ENCODE measurements at places on chromosomes 12 and 14. TPM values are rescaled to one million over a fixed set of nuclear protein-coding genes. Genes with fewer than 3 reads are reported as not detected.

GRCh38 chr14:105161964-105162668 is 6.5 kb downstream of the JAG2 start:
- no peak for DNase-seq

DNA sequence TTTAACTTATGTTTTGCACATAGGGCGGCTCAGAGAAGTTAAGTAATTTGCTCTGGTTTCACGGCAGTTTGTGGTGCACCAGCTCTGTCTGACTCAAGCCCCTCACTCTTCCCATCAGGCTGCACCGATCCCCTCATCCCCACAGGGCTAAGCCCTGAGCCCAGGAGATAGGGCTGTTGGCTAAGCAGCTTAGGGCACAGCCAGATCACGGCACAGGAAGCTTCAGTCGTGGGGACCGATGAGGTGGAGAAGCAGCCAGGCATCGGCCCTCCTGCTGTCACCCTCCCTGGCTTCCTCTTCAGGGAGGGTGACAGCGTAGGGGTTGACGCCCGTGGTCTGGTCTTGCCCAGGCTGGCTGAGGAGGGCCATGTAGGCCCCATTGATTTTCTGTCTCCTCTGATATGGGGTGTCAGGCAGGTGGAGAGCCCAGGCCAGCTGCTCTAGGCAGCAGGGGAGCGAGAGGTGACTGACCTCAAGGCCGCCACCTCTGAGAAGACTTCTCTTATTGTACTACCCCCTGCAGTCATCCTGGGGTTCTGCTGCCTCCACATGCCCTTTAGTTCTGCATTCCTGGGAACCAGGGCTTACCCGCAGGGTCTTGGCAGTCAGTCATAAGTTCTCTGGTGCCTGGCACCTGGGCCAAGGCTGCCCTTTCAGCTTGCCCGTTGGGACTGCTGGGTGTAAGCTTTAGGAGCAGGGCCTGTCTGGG is 166.4 kb downstream of the TSPAN9 start:
- no peak for DNase-seq

GRCh38 chr14:68379510-68380328 is 413.1 kb downstream of the ZFP36L1 start:
- no peak for DNase-seq

SLC39A5 gene
- total RNA-seq = not detected

GRCh38 chr12:94269316-94269999 is 121.1 kb downstream of the PLXNC1 start:
- no peak for DNase-seq

DNA sequence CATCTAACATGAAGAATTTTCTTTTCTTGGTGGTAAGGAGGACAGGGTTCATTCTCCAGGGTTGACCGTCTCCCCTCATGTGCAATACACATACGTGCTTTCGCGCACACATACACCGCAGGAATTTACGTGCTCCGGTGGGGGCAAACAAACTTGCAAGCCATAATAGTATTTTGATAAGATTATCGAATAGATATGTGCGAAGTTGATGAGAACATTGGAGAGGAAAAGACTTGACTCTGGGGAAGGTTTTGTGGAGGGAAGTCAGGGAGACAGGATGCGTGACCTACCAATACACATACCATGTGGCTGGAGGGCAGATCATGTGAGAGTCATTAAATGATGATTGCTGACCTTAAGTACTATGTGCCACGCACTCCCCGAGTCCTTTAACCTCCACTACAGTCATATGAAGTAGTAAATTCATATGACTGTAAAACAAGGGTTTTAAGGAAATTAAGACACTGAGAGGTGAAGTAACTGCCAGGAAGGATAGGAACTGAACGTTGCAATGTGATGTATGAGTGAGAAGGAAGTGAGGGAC is 921 bp downstream of the RAD51B start:
- no peak for DNase-seq

KLHL33 gene
- 0.46 TPM for total RNA-seq

GUCY2C gene
- not detected for total RNA-seq

DNA sequence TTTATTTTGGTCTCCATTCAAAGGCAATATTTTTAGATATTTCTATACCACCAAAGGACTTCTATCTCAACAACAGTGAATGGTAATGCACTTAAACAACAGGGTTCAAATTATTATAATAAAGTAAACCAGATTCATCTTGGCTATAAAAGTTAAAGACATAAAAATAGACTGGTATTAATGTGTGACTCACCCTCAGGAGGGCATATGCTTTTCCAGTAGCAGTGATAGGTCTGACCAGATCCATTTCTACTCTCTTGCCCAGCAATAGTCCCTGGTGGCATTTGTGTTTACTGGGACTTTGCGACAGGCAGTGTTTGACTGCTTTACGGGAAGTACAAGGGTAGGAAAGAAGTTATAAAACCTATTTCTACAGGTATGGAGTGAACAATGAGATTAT is 353.2 kb upstream of the ATP2B1 start:
- DNase-seq = no peak

GRCh38 chr14:77542421-77543239 is 44.0 kb upstream of the ISM2 start:
- no peak for DNase-seq

GRCh38 chr12:107091989-107092641 is 1.2 kb downstream of the CRY1 start:
- DNase-seq = no peak

- no peak for DNase-seq
Observed at GRCh38 chr14:103832046-103832445, 15.3 kb downstream of the PPP1R13B start.

DNA sequence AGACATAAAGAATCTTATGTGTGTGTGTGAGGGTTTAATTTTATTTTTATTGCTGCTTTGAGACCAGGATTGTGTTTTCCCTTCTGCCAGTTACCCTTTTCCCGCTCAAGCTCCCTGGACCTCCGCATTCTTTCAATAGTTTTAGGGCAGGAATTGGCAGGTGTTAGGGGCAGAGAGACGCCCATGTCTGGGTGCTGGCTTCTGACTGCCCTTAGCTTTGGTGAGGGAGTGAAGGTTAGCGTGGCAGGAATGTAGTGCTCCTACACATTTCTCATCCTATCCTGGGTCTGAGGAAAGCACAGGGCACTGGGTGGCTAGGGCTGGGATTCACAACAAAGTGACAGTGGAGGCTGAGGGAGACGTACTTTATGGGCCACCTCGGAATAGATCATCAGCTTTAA is 428.1 kb downstream of the ZFP36L1 start:
- DNase-seq = no peak

GSC gene
- total RNA-seq = 4.3 TPM

DNA sequence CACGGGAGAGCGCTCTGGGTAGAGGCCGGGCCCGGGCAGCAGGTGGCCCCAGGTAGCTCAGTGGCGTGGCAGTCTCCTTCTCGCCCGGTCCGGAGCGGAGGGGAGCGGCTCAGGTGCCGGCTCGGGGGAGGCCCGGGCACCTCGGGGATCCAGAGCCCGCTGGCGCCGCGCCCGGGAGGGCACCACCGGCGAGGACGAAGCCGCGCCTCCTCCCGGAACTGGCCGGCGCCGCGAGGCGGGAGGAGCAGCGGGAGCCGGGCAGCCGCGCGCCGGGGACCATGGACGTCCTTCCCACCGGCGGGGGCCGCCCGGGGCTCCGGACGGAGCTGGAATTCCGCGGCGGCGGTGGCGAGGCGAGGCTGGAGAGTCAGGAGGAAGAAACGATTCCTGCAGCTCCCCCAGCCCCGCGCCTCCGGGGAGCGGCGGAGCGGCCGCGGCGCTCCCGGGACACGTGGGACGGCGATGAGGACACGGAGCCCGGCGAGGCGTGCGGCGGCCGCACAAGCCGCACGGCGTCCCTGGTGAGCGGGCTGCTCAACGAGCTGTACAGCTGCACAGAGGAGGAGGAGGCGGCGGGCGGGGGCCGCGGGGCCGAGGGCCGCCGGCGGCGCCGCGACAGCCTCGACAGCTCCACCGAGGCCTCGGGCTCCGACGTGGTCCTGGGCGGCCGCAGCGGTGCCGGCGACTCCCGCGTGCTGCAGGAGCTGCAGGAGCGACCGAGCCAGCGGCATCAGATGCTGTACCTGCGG is 21.5 kb upstream of the GNS start:
- DNase-seq = no peak

DNA sequence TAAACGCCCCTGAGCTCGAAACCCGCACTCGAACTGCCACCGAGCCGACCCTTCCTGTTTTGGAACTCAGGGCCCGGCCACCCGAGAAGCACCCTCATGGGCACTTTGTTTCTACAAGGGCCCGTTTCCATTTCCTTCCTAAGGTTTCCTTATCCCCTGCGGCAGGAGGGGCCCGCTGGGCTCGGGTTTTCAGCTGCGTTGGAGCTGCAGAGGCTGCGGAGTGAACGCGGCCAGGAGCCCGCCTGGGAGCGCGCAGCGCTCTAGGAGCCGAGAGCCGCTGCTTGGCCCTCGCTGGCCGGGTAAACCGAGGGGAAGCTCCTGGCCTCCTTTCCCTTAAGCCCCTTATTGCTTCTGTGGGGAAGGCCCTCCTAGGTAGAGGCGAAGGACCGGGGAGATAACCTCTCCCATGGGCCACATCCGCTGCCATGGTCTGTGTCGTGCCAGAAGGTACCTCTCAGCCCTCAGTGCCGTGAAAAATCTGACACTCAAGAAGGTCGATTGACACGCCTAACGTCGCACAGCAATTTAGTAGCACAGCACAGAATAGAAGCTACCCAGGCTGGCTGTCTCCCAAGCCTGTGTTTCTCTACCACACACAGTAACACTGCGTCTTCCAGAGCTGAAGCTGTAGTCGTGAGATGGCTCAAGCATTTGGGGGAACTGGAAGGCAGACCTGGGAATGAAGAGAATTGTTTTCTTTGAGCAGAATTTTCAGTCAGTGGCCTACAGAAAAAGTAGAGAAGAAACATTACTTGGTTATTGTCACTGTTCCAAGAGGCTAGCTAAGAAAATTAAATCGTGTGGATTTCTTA is 12.9 kb upstream of the CALM1 start:
- peak; percentile 32 for DNase-seq

DNA sequence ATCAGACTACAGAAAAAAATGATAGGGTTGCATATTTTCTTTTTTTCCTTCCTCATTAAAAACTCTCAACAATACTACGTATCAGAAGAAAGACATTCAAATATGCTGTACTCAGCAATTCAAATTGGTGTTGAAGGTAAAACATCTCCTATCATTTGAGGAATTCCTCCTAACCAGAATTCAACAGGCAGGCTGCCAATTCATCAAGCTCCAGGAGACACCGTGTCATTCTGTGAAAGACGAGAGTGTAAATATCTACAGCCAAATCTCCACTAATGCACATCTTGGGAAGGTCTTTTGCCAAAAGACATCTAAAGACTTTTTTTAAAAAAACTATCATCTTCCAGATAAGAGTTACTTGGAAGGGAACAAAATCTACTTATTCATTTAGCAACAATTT is 26.6 kb downstream of the NT5DC3 start:
- DNase-seq = no peak

DNA sequence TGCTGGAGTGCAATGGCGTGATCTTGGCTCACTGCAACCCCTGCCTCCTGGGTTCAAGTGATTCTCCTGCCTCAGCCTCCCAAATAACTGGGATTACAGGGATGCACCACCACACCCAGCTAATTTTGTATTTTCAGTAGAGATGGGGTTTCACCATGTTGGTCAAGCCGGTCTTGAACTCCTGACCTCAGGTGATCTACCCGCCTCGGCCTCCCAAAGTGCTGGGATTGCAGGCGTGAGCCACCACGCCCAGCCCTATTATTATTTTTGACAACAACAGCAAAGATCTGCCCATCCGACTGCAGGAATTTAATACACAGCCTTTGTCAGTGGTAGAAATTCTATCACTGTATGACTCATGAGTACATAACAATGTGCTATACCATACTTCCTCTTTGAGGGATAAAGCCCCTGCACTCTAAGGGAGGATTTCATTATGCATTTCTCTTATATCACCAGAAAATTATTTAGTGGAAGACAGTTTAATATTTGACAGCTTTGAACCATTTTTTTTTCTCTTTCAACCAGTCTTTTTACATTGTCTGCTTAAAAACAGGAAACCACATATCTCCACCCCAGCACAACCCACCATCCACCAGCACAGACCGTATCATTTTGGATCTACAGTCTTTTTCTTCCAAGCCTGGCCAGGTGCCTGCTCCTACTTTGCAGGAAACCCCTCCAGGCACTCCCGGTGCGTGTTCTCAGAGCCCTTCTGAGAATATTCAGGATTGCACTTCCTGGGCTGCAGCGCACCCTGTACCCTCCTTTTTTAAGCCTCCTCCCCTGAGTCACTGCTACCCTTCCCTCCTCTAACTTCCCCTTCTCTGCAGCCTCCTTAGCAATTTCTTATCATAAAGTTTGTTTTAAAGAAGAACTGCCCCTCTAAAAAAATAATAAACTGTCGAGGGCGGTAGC is 594 bp downstream of the ARHGDIB start:
- DNase-seq = no peak

HAL gene
- total RNA-seq = 8.7 TPM

DNA sequence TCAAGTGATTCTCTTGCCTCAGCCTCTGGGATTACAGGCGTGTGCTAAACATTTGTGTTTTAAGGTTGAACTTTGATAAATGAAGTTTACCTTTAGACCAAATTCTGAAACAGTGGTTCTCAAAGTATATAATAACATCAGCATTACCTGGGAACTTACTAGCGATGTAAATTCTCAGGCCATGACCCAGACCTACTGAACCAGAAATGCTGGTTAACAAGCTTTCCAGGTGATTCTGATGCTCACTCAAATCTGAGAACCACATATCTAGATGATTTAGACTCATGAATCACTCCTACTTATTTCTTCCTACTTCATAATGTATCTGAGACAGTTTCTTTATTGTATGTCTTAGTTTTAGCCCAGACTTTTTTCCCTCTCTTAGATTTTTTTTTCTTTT is 43.6 kb downstream of the RAD51B start:
- no peak for DNase-seq

DNA sequence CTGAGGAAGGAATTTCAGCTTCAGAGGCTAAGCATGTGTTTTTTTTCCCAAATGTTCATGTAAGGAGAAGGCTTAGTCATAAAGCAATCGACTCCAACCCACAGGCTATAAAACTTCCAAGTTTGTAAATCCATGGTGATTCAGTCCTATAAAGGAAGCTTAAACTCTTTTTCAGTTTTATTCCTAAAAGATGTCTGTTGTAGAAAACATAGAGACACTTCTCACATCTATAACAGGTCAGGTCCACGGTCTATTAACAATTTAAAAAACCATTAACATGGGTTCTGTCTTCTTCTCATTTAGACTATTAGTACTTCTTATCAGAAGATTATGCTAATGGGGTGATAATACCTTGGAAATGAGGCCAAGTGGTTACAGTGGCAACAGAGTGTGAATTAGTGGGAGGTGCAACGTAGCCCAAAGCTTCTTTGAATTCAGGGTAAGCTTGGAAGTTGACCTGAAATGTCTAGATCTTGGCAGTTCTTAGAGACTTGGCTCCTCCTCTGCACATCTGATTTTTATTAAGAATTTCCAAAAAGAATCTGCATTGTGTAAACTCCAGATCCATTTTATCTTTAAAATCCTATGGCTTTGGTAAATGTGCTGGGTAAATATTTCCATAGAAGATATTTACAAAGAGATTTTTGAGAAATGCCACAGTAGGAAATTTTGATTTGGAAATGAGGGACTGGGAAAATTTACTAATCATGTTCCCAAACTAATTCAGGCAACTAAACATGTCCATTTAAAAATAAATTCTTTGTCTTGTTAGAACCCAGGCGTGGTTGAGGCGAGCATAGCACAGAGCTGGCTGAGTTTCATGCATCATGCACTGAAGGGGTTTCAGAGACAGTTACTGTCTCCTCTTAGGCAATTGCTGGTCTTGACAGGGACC is 86.4 kb downstream of the EML1 start:
- DNase-seq = no peak

- no peak for DNase-seq
Observed at GRCh38 chr14:65396082-65396910, 16.2 kb upstream of the FUT8 start.

Measured in omental fat pad (tissue), 4 donors.